NT2/D1 (cell line): ENCODE measurements at places on chromosomes 13 and 19.
A peak's percentile ranks its signal among the peaks of the same experiment; 100 is the strongest.

GRCh38 chr13:94708031-94708859, 4.1 kb downstream of the SOX21 start:
- no peak for DNase-seq

DNA sequence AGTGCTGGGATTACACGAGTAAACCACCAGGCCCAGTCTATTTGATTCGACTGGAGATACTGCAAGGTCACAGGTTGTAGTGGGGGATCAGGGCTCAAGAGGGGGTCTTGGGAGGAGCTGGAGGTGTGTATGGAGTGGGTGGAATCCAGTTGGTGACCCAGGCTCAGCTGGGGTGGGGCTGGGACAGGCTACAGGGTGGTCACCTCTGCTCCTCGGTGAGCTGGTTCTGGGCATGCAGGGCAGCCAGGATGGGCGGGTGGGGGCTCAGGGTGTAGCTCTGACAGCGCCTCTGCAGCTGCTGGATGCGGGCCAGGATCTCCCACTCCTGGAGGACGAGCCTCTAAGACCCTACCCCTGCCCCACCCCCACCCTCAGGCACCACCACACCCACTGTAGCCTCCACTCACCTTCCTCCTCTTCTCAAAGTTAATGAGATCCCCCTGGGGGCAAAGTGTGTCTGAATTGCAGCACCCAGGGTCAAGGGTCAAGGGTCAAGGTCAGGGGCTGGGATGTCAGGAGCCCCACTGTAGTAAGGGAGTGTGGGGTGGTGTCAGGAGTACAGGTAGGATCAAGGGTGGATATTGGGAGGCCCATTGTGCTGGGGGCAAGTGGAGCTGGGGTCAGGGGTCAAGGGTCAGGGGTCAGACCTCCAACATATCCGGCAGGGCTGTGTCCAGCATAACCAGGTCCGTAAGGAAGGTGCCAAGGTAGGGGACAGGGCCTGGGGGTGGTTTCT, 17.1 kb downstream of the RGL3 start:
- no peak for DNase-seq

- DNase-seq: no peak
These were observed 235.5 kb downstream of the PCDH9 start for GRCh38 chr13:66994517-66995202.

DNA sequence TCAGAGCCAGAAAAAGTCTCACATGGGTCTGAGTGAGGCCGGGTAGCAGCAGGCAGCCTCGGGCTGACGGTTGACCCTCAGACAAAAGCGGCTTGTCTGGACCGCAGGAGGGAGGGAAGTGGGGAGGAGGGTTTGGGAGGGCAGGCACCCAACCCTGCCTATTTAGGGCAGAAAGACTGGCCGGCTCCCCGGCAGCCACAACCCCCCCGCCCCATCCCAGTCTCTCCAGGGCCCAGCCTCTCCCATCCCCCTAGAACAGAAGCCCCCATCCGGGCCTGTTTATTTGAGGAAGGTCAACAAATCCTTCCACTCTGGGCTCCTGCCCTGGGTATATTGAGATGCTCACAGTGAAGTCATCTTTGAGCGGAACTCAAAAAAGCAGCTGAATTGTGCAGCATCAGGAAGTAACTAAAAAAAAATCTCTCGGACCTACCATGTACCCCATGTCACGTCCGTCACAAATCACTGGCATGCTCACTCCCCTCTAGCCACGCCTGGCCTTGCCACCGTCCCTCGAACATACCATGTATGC, 6.3 kb downstream of the DACT3 start:
- DNase-seq: no peak

- peak; percentile 77 for DNase-seq
These were observed at the start of gene ZNF599 for GRCh38 chr19:34772697-34773554. Gene ZNF599, minus strand, starts transcription at chr19:34773215. Its CDS starts 374 bp downstream, at chr19:34772841.

DNA sequence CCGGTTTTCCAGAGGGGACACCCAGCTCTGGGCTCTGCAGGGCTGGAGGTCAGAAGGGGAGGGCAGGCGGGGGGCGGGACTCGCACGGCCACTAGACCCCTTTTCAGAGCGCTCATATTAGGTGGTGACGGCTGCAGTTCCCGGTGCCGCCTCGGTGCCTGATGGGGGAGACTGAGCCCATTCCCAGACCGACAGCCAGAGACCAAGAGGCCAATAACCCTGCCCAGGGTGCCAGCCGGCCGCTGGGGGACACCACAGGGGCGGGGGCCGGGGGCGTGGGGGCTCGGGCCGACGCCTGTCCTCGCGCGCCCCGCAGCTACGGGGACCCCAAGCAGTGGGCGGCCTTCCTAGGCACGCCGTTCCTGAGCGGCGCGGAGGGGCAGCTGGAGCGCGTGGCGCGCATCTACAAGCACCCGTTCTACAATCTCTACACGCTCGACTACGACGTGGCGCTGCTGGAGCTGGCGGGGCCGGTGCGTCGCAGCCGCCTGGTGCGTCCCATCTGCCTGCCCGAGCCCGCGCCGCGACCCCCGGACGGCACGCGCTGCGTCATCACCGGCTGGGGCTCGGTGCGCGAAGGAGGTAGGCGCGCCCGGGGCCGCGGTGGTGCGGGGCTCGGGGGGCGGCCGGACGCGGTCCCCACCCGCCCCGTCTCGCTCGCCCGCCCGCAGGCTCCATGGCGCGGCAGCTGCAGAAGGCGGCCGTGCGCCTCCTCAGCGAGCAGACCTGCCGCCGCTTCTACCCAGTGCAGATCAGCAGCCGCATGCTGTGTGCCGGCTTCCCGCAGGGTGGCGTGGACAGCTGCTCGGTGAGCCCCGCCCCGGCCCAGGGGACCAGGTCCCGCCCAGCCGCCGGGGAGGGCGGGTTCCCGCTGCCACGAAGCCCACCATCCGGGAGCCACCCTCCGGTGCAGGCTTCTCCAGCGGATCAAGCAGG, 2.4 kb downstream of the TIMM13 start:
- DNase-seq: no peak

- DNase-seq: no peak
These were observed 32.3 kb downstream of the COL4A1 start for GRCh38 chr13:110274687-110275086.

- no peak for DNase-seq
These were observed 14.8 kb downstream of the GPALPP1 start for GRCh38 chr13:45004096-45004495.

GRCh38 chr13:91313581-91313980, 33.9 kb upstream of the MIR17HG start:
- no peak for DNase-seq

- DNase-seq: no peak
These were observed 933 bp upstream of the UQCR11 start for GRCh38 chr19:1606138-1606651.

DNA sequence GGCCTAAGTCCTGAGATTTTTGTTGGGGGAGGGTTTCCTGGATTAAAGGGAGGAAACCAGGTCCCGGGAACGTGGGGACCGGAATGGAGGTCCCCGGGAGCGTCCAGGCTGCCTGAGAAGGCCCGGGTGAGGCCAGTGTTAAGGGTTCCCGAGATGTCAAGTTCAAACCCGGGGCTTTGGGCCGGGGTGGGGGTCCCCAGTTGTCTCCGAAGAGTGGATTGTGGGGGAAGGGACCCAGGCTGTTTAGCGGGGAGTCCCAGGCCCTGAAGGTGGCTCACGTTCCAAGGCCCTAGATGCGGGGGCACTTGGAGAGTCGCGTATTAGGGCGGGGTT, 262 bp downstream of the COX7A1 start:
- no peak for DNase-seq

DNA sequence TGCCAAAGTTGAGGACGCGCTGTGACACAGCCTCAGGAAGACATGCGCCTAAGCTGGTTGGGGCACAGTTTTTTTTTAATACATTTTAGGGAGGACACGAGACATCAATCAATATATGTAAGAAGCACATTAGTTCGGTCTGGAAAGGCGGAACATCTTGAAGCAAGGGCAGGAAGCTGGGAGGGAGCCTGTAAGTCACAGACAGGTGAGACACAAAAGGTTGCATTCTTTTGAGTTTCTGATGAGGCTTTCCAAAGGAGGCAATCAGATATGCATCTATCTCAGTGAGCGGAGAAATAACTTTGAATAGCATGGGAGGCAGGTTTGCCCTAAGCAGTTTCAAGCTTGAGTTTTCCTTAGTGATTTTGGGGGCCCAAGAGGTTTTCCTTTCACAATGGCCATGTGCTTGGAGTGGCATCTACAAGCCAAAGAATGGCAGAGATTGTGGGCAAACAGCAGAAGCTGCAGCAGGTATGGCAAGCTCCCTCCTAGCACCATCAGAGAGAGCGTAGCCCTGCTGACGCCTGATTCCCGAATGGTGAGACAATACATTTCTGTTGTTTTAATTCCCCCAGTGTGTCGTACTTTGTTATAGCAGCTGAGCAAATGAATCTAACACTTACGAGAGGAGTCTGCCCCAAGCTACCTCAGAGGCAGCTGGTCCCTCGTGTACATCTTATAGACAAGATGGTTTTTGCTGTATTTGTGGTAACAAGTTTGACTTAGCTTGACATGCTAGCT, 99.5 kb upstream of the TMTC4 start:
- no peak for DNase-seq

- DNase-seq: no peak
These were observed 141.6 kb downstream of the FGF14 start for GRCh38 chr13:102260256-102260655.

DNA sequence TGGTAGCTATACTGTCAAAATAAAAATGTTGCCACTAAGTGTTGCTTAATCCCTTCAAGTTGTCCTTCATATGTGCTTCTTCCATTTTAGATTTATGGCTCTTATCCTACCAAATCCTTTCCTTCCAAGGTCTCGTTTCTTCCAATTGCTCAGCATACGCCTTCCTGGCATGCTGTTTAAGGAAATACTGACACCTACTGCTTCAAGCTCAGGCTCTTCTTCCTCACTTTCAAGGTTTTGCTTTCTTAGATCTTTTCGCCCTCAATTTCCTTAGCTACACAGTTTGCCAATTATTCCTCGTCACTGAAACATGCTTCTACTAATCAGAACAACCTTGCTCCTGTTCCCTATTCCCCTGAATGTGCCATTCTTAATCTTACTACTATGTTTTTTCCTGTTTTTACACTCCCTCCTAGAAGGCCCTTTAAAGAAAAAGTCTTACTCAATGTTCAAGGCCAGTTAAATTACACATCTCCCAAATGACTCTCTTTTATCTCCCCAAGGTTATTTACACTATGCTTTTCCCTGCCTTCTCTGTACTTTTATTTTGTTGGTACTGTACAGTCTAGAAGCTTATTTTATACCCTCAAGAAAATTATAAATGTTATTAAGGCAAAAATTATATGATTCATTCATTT, 343.1 kb downstream of the MZT1 start:
- DNase-seq: no peak

DNA sequence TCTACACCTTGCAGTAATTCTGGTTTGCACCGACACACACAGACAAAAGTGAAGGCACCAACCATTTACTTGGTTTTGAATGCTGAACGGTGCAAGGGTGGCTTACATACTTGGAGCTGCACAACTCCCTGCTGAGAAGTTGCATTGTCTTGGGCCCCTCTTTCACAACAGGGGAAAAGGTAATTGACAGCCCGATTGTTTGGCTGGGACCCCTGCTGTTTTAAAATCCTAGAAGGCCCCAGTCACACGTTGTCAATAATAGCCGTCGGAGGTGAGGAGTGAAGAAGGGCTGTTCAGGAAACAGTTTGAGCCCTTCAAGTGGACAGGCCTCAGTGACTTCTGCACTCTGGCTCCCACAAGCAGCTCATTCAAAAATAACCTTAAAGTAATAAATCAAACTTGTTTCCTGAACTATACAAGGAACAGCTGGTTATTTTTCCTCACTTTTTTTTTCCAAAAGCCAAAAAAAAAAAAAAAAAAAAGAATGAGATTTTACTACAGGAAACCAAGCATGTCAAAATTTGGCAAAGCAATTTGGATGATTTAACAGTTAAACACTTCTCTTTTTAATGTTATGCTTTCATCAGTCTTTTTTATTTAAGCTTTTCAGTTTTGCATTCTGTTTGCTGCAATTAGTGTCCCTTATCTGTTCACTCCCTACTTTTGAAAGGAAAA, 19.0 kb upstream of the SPRY2 start:
- DNase-seq: peak; percentile 96

DNA sequence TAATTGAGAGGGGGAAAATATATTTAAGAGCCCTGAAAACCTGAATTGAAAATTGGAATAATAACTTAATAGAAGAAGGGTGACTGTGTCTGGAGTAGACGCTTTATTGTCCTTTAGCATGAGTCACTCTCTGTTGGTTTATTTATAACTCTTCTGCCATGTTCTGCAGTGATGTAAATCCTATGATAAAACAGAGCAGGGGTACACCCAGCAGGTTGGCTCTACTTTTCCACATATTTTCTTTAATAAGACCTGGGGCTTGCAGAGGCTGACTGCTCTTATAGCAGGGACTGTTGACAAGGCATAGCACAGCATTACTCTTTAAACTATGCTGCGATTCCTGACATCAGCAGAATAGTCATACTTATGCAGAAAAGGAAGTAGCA, 389.9 kb upstream of the PCDH9 start:
- DNase-seq: no peak

GRCh38 chr13:109747524-109747923, 38.9 kb downstream of the IRS2 start:
- DNase-seq: no peak

DNA sequence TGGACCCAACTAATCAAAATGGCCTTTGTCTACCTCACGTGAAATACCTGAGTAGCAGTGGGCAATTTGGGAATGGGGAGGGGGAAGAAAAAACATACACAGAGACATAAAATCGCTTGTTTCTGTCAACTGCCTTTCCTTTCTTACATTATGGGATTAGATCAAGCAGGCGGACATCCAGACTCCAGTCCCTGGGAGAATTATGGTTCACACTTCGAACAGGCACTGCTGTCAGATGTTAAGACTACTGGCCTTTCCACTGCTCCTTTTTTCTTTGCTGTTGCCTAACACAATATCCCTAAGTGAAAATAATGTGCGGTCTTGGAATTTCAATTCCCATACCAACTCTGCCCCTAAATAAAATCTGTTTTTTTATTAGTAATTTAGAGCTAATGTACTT, 1719.7 kb upstream of the SLC10A2 start:
- DNase-seq: no peak

DNA sequence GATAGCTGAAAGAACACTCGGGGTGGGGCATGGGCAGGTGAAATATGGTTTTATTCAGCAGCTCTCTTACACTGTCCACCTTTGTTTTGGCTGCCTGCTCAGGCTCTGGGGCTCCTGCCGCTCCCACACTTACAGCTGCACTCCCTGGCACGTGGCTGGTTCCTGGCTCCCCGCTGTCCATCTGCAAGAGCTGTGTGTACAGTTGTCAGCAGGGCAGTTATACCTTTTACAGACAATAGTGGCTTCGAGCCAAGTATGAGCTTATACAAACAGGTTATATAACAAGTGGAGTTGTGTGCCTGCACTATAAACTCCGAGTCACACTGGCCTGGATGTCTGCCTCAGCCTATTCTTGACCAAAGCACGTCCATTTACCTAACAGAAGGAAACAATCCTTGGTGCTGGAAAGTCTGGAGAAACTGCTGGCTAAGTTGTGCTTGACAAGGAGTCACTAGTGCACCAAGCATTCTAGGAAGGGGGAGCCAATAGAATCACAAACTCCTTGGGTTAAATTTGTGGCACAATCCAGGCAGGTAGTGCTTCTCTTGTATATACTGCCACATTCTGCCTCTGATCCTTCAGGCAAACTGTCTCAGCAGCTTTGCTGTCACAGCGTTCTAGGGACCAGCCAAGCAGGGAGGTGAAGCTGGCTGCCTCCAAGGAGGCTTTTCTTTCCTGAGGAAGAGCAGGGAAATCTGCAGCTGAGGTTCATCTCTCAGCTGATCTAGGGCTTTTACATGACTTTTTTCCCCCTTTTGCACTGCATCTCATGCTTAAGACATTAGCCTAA, 68.2 kb downstream of the NHLRC3 start:
- DNase-seq: no peak

- DNase-seq: no peak
These were observed 2898.7 kb upstream of the PCDH20 start for GRCh38 chr13:64314331-64314730.

GRCh38 chr19:18203863-18204393, at the start of gene RAB3A:
Gene RAB3A, minus strand, starts transcription at chr19:18204042. Its CDS starts 1,302 bp downstream, at chr19:18202740.
- DNase-seq: peak; percentile 100

- no peak for DNase-seq
These were observed 19.8 kb downstream of the RBM26 start for GRCh38 chr13:79386125-79386826.
